Smooth muscle cell of the pulmonary artery (primary cell): ENCODE measurements at places on chromosomes 4 and X. TPM values are rescaled to one million over a fixed set of nuclear protein-coding genes. Genes with fewer than 3 reads are reported as not detected.

Gene ZDHHC15
- 0.23 and 0.91 TPM in 2 replicates for total RNA-seq

Gene RHOH
- not detected in 2 replicates for total RNA-seq

Gene GRIA3
- 8.4 and 21.5 TPM in 2 replicates for total RNA-seq

Gene POU4F2
- not detected in 2 replicates for total RNA-seq

Gene MSN
- 283 and 346 TPM in 2 replicates for total RNA-seq
